SJSA1 (cell line): ENCODE measurements at places on chromosomes 7 and 10.

DNA sequence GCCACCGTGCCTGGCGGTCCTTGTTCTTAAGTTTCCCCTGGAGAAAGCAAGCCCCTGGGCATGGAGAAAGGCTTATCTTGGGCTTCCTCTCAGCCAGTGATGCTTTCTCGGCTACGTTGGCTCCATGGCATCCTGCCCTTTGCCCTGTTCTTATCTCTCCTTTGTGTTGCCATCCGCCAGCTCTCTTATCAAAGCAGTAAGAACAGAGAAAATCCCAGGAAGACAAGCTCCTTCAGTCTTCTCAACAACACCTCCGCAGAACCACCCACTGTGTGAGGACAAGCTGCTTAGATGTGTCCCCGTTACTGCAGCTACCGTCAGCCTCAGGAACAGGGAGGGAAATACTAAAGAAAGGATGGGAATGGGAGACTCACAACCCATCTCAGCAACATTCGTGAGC is 3.3 kb downstream of the PLEKHS1 start:
- no peak for DNase-seq

DNA sequence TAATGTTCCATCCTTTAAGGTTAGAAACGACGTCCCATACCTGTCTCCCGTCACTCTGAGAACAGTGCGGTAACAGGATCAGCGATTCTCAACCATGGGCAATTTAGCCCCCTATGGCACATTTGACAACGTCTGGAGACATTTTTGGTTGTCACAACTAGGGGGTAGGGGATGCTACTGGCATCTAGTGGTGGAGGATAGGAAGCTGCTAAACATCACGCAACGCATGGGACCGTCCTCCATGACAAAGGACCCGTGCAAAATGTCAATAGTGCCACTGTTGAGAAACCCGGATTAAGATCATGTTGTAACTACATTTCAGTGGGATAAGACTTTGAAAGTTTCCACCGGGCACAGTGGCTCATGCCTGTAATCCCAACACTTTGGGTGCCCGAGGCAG is 5.0 kb upstream of the PAXIP1 start:
- no peak for DNase-seq

DNA sequence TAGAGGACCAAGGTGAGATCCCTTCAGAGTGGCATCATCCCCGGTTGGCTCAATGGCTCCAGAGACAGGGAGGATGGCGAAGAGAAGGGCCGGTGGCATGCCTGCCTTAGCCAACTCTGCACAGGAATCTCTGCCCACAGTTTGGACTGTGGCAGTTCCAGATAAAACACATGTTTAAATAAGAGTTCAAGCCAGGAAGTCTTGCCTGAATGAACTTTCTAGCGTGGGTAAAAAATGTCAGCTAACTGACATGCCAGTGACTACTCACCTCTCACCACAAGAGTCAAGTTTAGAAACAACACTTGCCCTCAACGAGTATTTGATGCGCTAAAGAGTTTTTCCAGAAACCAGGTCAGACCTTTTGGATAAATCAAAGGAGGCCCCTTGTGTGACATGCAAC is 3.0 kb downstream of the NOD1 start:
- no peak for DNase-seq

- DNase-seq = no peak
Observed at GRCh38 chr10:938941-939678, 7.6 kb upstream of the LARP4B start.

DNA sequence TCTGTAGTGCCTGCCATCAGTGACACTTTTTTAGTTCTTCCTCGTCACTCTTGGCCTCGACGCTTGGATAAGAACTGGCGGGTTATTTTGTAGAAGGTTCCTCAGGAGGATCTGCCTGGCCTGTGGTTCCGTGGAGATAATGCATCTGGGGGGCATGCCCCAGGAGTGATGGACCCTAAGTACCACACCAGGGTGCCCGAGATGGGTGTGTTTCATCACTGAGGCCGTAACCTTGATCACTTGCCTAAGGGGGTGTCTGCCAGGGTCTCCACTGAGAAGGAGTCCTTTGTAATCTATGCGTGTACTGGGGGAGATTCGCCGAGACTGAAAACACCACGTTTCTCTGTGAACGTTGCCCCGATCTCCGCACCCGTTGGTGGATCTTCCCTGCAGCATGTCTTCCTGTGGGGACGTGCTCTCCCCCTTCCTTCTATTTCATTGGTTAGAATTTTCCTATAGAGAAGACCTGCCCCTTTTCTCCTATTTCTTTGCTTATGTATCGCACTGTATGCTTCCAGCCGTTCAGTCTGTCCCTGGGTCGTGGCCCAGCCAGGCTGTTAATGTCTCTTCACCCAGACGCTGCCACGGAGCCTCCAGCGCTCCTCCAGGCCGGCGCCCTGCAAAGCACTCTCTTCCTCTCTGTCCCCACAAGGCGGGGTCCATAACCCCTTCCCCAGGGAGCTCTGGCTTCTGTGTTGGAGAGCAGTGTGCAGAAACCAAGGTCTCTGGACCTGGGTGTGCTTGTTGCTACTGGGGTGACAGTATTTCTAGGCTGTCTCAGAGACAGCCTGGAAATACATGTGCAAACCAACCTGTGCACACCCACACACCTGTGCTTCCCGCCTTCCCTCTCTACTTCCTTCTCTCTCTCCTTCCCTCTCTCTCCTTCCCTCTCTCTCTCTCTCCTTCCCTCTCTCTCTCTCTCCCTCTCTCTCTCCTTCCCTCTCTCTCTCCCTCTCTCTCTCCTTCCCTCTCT is 14.4 kb upstream of the DPYSL4 start:
- DNase-seq = no peak

- no peak for DNase-seq
Observed at GRCh38 chr7:16060502-16060901, 360.8 kb downstream of the CRPPA start.

DNA sequence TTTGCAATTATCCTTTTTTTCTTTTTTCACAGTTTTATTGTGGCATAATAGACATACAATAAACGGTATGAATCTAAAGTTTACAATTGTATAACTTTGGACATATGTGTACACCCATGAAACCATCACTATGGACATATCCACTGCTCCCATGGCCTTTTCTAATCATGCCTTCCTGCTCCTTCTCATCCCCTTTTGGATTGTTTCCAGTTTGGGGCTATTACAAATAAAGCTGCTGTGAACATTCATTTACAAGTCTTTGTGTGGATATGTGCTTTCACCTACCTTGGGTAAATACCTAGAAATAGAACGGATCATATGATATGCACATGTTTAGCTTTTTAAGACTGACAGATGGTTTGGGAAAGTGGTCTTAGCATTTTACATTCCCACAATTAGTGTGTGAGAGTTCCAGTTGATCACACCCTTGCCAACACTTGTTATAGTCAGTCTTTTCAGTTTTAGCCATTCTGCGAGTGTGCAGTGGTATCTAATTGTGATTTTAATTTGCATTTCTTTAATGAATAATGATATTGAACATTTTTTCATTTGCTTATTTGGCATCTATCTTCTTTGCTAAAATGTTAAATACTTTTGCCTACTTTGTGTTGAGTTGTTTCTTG is 120.9 kb upstream of the KAT6B start:
- DNase-seq = no peak

DNA sequence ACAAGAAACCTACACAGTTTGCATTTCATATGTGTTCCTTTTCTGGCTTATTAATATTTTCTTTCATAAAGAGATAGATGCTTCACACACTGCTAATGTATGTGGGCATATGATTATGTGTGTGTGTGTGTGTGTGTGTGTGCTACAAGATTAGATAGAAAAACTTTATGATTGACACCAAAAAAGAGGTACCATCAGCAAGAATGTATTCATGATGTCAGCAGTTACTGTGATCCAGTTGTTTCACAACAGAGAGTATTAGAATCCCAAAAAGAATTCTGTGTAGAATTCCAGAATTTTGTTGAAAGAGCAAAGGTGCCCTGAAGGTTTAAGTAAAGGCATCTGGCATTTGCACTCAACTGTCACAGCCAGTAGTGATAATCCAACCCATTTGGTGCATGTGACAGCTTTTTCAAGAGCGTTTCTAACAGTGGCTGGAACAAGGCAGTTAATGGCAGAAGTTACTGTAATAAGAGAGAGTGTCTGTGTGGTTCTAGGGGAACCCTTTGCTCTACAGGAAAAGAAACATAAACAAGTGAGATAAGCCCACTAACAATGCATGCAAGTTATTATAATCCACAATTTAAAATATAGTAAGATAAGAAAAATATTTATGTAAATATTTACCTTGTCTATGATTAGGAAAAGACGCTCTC is 16.6 kb downstream of the RELN start:
- no peak for DNase-seq

GRCh38 chr7:16001477-16001876 is 315.0 kb upstream of the MEOX2 start:
- no peak for DNase-seq

DNA sequence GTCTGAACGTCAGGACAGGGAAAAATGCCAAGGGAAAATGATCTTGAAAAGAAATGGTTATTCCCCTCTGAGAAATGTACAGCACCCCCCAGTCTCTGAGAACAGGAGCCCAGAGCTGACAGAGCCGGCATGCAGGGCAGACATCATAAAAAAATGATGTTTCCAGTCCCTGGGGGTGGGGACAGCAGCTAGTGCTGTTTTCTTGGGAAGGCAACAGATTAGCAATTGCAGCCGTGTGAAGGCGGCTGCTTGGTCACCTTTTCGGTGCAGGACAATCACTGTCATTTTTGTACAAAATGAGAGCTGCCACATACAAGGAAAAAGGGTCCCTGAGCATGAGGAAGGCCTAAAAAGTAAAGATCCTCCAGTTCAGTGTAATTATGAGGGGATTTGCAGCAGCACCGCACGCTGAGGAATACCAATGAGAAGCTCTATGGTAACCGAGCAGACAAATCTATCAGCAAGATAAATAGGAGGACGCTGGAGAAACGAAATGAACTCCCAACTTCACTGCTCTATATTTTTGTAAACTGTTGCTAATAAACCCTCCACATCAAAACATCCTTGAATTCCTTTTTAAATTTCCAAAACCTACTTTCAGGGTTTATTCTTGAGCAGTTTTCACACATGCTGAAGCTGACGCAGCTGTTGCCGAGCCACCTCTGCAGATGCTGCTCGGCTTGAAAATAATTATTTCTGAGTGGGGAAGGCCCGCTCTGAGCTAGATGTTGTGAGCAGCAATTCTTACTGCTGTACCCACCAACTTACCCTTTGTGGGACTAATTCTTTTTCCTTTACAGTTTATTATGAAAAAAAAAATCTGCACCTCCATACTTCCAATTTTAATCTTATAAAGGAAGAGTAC is 98.2 kb upstream of the NEBL start:
- DNase-seq = no peak

DNA sequence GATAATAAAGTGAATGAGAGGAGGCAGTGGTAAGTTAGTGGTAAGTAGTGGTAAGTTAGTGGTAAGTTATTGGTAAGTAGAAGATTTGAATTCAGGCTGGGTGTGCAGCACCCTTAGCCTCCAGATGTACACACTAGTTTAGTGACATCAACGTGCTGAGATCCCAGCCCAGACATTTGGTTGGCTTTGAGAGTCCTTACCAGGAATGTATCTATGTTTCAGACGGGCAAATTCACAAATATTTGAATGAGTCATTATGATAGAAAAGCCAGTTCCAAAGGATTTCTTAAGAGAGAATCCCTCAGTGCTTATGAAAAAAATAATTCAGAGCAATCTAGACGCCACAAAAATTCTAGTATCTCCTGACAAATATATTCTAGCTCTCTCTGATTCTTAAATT is 70.0 kb downstream of the ARL4A start:
- peak; percentile 12 for DNase-seq

DNA sequence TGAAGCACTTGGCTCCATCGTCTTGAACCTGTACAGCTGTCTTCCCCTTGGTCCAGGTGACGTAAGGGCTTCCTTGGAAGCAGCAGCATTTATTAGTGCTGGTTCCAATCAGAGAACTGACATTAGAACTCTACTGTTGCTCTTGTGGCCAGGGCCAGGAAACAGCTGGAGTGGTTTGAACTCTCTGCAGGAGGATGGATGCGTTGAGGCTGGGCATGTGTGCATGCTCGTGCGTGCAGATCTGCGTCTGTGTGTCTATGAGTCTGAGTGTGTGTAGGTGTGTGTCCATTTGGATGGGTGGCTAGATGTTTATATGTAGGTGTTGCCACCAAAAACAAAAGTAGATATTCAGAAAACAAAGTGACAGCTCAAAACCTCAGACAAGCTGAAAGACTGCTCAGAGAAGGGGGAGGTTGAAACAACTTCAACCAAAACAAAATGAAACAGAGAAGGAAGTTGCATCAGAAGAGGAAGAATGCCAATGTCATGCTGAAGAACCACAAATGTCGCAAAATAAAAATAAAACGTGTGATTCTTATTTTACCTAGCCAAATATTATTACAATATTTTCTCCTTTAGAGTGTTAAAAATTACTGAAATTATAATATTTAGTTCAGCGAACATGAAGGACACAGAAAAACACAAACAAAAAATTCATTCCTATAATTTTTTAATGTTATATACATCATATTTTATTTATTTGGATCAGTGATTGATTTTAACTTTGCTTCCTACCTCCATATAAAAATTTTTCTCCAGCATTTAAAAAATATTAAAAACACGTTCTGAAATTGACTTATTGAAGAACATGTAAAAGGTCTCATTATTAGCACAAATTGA is 96.1 kb upstream of the MKLN1 start:
- DNase-seq = no peak

- DNase-seq = no peak
Observed at GRCh38 chr10:88493691-88494483, 89.2 kb downstream of the RNLS start.

DNA sequence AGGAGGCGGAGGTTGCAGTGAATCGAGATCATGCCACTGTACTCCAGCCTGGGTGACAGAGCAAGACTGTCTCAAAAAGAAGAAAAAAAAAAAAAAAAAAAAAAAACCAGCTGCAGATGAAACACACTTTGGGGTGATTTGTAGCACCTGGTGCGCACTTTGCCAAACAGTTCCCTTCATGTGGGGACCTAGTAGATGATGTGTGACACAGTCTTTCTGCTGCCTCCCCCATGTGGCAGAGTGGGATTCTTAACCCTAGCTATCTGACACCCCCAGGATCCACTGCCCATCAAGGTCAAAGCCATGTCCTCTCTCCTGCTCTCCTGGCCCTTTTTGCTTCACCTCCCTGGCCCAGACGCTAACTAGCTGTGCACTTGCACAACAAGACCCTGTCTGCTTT is 52.1 kb upstream of the PDZD8 start:
- DNase-seq = no peak

- no peak for DNase-seq
Observed at GRCh38 chr10:131996466-131997365, 15.0 kb upstream of the BNIP3 start.

DNA sequence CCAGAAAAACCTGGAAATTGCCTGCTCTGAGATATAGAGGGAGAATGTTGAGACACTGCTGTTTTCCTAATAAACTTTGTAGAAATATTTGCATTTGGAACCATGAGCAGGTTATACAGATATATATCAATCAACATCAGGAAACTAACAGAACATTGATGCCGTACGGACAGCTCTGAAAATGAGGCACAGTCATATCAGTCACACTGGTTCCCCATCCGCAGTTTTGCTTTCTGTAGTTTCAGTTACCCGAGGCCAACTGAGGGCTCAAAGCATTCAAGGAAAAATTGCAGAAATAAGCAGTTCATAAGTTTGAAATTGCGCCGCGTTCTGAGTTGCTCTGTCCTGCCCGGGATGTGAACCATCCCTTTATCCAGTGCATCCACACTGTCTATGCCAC is 137.9 kb downstream of the KLF6 start:
- no peak for DNase-seq
